ENCODE measurements at places on chromosomes 11 and 22.

DNA sequence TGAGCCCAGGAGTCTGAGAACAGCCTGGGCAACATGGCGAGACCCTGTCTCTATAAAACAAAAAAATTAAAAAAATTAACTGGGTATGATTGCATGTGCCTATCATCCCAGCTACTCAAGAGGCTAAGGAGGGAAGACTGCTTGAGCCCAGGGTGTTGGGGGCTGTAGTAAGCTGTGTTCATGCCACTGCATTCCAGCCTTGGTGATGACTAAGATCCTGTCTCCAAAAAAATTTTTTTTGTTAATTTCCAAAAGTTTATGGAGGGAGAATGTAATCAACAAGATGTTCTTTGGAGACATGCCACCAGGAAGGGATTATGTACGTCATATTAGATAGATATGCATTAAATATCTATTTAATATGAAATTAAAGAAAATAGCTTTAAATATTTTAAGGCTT lies 267.5 kb downstream of the SBF2 start:
- no peak for DNase-seq

DNA sequence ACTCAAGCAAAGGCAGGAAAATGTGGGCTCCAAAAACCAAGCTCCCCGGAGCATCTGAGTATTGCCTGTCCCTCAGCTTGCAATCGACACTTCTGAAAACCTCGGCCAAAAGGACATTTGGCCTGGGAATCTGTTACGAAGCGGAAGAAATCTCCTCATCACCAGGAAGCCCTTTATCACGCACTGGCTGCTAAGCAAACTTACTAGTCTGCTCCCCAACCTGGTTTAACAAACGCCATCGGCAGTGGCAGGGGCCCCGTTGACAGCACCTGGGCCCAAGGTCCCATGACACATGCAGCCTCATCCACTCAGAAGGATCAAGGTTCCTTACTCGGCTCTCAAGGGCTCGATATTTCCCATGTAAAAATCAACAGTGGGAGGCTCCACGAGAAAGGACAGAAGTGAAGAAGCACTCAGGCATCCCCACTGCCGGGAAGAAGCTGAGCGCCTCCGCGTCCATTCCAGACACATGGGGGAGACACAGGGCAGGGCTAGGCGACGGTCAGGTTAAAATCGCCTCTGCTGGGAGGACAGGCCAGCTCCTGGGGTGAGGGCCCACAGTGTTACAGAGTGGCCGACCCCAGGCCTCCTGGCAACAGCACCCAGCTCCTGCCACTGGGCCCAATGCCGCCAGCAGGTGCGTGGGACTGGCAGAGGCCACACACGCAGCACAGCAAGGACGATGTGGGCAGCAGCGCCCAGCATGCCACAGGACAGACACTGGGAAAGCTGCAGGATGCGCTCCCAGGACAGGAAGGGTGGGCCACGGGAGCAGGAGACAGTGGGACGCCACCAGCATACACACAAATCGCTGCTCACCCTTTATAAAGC lies 27.1 kb downstream of the BRD1 start:
- DNase-seq: no peak

- DNase-seq: no peak
Measured at GRCh38 chr22:49776891-49777290, 50.8 kb downstream of the BRD1 start.

GRCh38 chr11:70435361-70435760 lies 37.0 kb downstream of the CTTN start:
- no peak for DNase-seq

- no peak for DNase-seq
Measured at GRCh38 chr22:22983123-22983522, 87.2 kb upstream of the GNAZ start.

DNA sequence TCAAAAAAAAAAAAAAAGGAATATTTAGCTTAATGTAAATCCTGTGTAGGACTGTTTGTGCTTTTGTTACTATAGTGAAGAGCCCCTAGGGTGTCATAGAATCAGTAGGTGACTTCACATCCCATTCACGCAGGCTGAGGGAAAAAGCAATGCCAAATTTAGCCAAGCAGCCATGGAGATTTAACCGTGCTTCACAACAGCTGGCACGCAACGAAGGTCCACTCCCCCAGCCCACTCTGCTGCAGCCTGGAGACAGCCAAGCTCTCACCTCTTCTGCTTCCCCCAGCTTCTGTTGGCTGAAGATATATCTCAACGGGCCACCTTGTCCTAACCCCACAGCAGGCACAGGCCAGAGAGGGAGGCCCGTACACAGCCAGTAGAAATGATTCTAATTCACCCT lies 78.8 kb upstream of the BID start:
- no peak for DNase-seq

DNA sequence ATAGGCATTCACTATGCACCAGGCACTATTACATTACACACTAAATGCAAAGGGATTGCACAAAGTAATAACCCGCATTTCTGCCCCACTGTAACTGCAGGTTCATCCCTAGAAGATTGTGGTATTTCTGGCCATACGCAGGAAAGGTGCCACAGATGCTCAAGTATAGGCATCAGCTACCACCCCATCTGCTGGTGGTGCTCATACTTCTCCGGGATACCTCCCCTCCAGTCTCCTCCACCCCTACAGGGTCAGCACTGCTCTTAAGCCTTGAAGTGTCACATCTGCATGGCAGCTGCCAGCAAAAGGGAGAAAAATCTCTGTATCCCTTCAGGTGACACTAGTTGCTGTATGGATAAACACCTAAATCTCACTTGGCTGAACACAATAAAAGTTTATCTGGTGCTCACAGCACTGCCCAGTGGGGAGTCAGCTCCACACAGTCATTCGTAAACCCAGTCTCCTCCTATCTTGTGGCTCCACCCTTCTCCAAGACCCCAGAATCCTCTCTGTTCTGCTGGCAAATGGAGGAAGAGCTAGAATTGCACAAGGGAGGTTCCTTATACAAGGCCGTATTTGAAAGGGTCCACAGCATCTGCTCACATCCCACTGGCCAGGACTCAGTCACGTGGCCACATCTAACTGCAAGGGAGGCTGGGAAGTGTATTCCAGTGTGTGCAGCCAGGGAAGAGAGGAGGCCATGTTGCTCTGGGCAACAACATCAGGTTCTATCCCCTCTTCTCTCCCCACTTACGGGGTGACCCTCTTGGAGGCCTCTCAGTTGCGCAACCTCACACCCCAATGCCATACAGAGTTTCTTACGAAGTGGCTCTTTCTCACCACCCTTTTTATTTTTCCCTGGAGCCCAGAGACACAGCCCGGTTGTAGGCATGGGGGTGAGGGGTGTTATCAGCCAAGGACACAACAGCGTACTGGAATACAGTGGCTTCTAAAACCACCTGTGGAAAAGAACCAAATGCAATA lies 114.7 kb downstream of the BUD13 start:
- DNase-seq: no peak

- DNase-seq: no peak
Measured at GRCh38 chr11:28763876-28764275, 655.7 kb downstream of the METTL15 start.

GRCh38 chr11:104594228-104594958 lies 303.9 kb downstream of the CASP12 start:
- no peak for DNase-seq

DNA sequence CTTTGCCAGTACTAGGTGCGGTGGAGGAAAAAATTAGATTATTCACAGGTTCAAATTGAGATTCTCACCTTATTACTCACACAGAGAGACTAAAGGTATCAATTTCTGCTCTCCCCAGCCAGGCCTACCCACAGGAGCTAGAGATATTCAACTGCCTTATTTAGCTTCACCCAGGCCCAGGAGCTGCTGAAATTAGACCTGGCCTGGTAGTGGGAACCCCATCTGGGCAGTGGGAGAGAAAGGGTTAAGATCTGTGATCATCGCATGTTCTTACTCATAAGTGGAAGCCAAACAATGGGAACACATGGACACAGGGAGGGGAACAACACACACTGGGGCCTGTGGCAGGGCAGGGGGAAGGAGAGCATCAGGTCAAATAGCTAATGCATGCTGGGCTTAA lies 20.9 kb upstream of the MICAL2 start:
- DNase-seq: no peak

- DNase-seq: no peak
Measured at GRCh38 chr11:88277349-88277915, 60.1 kb downstream of the CTSC start.

- no peak for DNase-seq
Measured at GRCh38 chr11:123945132-123945531, 1.5 kb upstream of the OR6T1 start.

- no peak for DNase-seq
Measured at GRCh38 chr11:96197103-96197502, 145.9 kb downstream of the MAML2 start.

DNA sequence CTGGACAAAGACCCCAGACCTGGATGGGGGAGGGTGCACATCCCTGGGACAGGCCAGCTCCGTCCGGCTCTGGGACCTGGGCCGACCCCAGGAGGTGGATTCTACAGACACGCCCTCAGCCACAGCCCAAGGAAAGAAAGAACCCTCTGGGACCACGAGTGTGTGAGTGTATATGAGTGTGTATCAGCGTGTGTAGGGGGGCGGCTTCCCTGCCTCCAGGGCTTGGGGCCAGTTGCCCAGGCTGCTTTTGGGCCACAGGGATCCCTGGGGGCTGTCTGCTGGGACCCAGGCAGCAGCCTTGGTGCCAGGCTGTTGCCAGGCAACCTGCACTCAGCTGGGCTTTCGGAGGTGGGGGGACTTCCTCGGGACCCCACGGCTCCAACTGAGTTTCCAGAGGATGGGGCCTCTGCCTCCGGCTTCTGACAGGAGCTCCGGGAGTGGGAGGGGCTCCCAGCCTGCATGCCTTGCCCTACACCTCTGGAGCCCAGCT lies 8.9 kb downstream of the DUSP8 start:
- DNase-seq: no peak

DNA sequence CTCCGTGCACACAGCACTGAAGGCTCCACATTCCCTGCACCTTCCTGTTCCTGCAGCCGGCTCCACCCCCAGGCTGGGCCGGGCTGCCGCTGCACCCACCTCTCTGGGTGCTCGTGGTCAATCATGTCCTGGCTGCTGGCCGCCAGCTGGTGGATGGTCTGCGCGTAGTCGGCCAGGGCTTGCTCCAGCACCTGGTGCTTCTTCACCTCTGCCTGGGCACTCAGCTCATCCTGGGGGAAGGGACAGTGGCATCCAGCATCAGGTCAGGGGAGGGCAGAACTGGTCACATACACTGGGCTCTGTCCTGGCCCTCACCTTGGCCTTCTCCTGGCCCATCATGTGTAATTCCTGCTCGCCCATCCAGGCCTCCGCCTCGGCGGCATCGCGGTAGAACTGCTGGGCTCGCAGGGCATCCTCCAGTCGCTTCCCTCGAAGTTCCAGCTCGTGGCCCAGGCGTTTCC lies 15.2 kb upstream of the RBM4B start:
- DNase-seq: no peak

GRCh38 chr22:49119551-49119952 lies 708.1 kb downstream of the BRD1 start:
- no peak for DNase-seq

DNA sequence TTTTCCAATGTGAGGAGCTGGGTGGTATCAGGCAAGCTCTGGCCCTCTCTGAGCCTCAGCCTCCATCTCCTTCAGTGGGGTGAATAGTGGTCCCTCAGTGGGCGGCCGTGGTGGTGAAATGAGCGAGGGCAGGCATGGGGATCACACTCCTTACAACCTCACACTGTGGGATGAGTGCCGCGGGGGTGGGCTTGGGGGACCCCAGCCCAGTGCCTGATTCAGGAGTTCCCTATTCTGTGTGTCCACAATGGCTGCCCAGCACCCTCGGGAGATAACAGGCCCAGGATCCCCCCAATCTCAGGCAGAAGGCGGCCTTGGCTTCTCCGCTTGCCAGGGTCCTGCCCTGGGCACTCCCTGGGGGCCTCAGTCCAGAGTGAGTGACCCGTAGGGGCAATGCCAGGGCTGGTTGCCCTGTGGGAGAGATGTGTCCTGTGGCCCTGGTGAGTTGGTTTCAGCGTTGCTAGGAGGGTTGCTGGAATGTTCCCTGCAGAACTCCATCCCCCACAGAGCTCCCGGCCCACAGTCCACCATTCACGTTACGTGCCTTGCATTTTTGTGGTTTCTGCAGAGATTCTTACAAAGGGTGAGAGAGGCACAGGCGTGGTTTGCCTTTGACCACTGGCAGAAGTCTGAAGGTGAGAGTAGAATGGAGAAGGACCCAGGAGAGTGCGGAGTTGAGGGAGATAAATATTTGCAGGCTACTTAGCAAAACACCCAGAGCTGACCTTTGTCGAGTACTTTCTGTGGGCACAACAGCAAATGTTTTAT lies 2.9 kb downstream of the ALDH3B1 start:
- no peak for DNase-seq

- DNase-seq: no peak
Measured at GRCh38 chr11:131671734-131672133, 301.3 kb downstream of the NTM start.

GRCh38 chr11:79226126-79226525 lies 214.7 kb downstream of the TENM4 start:
- DNase-seq: no peak

DNA sequence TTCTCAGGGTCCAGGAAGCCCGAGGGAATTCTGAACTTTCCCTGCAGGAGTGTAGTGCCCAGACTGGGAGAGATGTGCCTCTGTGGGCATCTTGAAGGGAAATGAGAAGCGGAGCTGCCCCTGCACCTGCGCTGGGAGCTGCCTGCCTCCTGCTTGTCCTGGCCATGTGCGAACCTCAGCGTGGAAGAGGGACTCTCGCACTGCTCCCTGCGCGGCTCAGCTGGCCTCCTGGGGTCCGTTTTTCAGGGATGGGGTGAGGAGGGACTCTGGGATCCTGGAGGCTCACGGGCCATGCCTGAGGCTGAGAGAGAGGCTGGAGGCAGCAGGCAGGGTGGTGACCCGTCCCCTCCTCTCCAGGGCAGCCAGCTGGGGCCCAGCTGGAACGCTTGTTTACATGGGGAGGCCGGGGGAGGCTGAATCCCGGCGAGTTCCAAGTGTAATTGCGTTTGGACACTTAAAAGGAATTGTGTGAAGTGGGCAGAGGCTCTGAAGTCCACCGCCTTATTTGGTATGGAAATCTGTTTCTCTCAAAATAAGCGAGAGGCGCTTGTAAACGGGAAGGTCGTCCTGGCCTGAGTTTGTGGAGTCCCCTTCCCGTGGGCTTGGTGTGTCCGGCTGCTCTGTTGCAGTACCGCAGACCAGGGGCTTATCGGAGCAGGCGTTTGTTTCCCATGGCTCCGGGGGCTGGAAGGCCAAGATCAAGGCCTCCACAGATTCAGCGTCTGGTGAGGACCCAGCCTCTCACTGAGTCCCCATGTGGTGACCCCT lies 1.2 kb upstream of the MRGPRF start:
- DNase-seq: no peak

- no peak for DNase-seq
Measured at GRCh38 chr11:93089474-93090102, 108.2 kb downstream of the SLC36A4 start.

GRCh38 chr11:75869661-75870455 lies 54.8 kb downstream of the UVRAG start:
- DNase-seq: no peak

- DNase-seq: no peak
Measured at GRCh38 chr11:115939731-115940421, 435.7 kb upstream of the CADM1 start.

GRCh38 chr22:25628494-25628893 lies 64.0 kb downstream of the GRK3 start:
- no peak for DNase-seq

- DNase-seq: no peak
Measured at GRCh38 chr11:32829157-32829679, 509 bp upstream of the PRRG4 start.

GRCh38 chr11:66477263-66478201 lies 2.7 kb upstream of the DPP3 start:
- no peak for DNase-seq
